ENCODE measurements at places on chromosomes 16 and 17. TPM values are rescaled to one million over a fixed set of nuclear protein-coding genes. Genes with fewer than 3 reads are reported as not detected.

Gene TCAP
- polyA plus RNA-seq: not detected

Gene RCVRN
- 2.5 TPM for polyA plus RNA-seq

Gene IRF8
- 184 TPM for polyA plus RNA-seq

Gene TEX14
- not detected for polyA plus RNA-seq

Gene FBXO39
- not detected for polyA plus RNA-seq

Gene TUBB3
- not detected for polyA plus RNA-seq

Gene CFDP1
- polyA plus RNA-seq: 12.9 TPM

Gene CMIP
- 84.3 TPM for polyA plus RNA-seq

Gene NOD2
- polyA plus RNA-seq: 29.7 TPM

Gene TLCD3B
- not detected for polyA plus RNA-seq

Gene CD300LG
- polyA plus RNA-seq: not detected

Gene KRTAP4-16
- not detected for polyA plus RNA-seq

Gene PARN
- polyA plus RNA-seq: 9.1 TPM

Gene PLK1
- polyA plus RNA-seq: not detected

Gene GID4
- 6.0 TPM for polyA plus RNA-seq

Gene SP6
- polyA plus RNA-seq: 0.06 TPM

Gene DNAH3
- not detected for polyA plus RNA-seq

Gene TBC1D26
- polyA plus RNA-seq: 0.03 TPM

All from CD14-positive monocyte (primary cell).